ENCODE measurements at places on chromosomes 16 and 17. TPM values are rescaled to one million over a fixed set of nuclear protein-coding genes. Genes with fewer than 3 reads are reported as not detected.

Gene TRIM47
- 15.2 TPM for total RNA-seq

Gene ZNF48
- 29.3 TPM for total RNA-seq

Gene SLC16A6
- 3.5 TPM for total RNA-seq

Gene SEPTIN1
- total RNA-seq: 1.2 TPM

Gene TEKT1
- 9.5 TPM for total RNA-seq
